ENCODE measurements at places on chromosomes 16 and 17.

DNA sequence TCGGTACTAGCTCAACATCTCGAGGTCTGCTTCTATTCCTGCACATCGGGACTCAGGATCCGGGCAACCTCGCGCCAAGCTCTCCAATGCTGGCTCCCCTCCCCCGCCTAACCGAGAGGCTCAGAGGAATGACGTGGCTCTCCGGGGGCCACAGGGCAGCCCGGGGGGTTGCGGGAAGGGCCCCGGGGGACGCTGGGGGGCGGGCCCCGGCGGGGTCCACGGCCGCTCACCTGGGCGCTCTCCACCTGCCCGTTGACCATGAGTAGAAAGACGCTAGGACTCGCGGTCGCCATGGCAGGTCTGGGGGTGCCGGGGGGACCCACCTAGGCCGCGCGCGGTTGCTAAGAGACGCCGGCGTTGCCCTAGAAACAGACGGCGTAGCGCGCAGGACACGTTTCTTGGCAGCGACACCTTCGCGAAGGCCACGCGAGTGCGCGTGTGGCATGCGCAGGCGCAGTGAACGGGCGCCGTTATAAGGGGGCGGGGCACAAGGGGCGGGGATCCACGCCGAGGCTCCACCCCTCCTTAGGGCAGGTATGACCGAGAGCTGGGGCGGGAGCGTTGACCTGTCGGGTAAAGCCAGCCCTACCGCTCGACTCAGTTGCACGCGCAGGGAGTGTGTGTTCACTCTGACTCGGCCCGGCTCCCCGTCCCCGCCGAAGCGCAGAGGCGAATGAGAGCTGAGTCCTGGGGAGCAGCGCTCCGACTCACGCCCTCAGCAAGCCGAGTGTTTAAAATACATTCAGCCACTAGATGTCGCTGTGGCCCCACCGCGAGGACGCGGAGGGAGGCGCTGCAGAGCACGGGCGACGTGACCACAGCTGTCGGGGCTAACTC lies at the start of gene B9D1:
Gene B9D1, minus strand, starts transcription at position 447 of the 837 bp plus-strand sequence. Its CDS starts 154 bp downstream, at position 293.
- peak; percentile 93 for DNase-seq

GRCh38 chr16:86975445-86975844 lies 341.7 kb downstream of the C16orf95 start:
- peak; percentile 93 for DNase-seq

GRCh38 chr16:3088925-3089716 lies 10.0 kb downstream of the ZSCAN10 start:
- DNase-seq, result no peak

- DNase-seq, result no peak
Measured at GRCh38 chr16:48810803-48811453, 200.9 kb upstream of the N4BP1 start.

GRCh38 chr17:49365667-49366066 lies 3.6 kb upstream of the ZNF652 start:
- no peak for DNase-seq

DNA sequence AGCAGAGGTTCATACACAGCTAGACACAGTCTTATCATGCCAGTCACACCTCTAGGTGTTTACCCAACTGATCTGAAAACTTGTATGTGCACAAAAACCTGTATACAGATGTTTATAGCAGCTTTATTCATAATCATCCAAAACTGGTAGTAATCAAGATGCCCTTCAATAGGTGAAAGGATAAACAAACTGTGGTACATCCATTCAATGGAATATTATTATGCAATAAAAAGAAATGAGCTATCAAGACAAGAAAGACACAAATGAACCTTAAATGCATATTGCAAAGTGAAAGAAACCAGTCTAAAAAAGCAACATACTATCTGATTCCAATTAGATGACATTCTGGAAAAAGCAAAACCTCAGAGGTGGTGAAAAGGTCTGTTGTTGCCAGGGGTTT lies 47.6 kb upstream of the CNEP1R1 start:
- DNase-seq, result no peak
